ENCODE measurements at places on chromosomes 13 and 19. TPM values are rescaled to one million over a fixed set of nuclear protein-coding genes. Genes with fewer than 3 reads are reported as not detected.

CYP4F8 gene
- not detected for polyA plus RNA-seq

FFAR2 gene
- 0.65 TPM for polyA plus RNA-seq

RNF225 gene
- polyA plus RNA-seq: not detected

GRCh38 chr13:33869005-33869404 lies 51.1 kb downstream of the RFC3 start:
- DNase-seq: no peak

DNA sequence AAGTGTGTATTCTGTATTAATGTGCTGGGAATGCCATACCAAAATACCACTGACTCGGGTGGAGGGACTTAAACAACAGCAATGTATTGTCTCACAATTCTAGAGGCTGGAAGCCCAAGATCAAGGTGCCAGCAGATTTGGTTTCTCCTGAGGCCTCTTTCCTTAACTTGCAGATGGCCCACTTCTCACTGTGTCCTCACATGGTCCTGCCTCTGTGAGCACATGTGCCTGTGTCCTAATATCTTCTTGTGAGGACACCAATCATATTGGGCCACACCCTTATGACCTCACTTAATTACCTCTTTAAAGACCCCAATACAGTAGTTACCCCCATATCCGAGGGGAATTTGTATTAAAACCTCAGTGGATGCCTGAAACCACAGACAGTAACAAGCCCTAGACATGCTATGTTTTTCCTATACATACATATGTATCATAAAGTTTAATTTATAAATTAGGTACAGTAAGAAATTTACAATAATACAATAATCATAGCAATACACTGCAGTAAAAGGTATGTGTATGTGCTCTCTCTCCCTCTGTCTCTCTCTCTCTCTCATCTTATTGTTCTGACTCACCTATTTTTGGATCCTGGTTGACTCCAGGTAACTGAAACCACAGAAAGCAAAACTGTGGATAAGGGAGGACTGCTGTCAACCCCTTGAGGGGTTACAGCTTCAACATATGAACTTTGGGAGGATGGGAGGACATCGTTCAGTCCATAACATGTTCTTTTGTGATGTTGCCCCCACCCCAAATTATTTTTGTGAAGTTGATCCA lies 174.3 kb downstream of the IRS2 start:
- no peak for DNase-seq

DNA sequence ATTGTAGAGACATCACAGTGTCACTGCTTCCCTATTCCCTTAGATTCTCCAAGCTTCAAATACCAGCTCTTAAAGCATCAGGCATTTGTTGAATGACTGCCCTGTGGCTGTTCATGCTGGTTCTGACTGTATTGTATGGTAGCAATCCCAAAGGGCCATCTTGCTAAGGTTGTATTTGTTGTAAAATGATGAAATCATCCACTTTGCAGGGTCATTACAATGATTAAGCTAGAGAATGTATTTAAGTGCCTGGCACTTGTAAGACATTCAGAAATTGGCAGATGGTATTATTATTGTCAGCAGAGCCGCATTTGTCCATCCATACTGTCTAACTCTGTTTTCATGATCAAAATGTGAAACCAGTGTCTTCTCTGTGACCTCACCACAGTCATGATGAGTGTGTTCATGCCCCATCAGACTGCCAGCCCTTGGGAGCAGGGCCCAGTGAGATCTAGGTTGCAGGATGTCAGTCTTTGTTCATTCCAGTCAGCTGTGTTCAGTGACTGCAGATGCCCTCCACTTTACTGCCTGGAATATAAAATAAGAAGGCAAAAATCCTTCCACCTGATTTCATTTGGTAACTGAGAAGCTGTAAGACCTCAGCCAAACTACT lies 86.1 kb downstream of the DHRS12 start:
- DNase-seq: no peak

- no peak for DNase-seq
Measured at GRCh38 chr19:46935066-46935663, 74.4 kb downstream of the ARHGAP35 start.

DNA sequence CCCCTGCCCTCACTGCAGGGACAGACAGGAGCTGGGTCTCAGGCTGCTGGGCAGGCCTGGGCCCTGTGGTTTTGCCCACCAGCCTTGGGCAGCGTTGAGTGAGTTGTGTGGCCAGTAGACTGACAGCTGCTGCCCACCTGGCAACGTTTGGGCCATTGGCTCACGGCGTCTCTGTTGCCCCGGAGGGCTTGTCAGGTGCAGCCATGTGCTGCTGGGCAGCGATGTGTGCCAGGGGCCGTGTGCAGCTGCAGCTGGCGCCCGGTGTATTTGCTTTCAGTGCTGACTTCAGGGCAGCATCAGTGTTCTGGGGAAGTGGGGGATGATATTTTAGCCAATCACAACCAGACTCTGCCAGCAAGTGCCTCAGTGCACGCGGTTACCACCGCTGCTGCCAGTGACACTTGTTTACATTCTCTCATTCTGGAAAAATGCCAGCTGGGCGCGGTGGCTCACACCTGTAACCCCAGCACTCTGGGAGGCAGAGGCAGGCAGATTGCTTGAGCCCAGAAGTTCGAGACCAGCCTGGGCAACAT lies 10.6 kb downstream of the FZR1 start:
- DNase-seq: no peak

- DNase-seq: no peak
Measured at GRCh38 chr19:581399-582111, 8.1 kb upstream of the HCN2 start.

GRCh38 chr13:33554919-33555791 lies 262.8 kb upstream of the RFC3 start:
- DNase-seq: no peak

- DNase-seq: no peak
Measured at GRCh38 chr13:23983671-23984070, 86.4 kb upstream of the C1QTNF9B start.

DNA sequence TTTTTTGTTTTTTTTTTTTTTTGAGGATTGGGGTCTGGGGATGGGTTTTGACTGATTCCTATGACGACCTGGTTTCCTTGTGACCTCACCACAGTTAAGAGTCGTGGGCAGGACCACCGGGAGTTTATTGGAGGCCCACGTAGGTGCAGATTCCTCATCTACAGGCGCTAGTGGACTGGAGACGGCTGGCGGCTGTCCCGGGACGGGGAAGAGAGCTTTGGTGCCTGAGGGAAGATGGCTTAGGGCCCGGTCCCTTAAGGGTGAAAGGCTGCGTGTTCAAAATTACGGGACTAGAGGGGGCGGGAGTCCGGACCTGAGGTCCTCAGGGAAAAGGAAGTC lies 682 bp upstream of the TEAD2 start:
- no peak for DNase-seq

Measured in hindlimb muscle (tissue), 1 donor.